ENCODE measurements at places on chromosomes 7 and 10.

DNA sequence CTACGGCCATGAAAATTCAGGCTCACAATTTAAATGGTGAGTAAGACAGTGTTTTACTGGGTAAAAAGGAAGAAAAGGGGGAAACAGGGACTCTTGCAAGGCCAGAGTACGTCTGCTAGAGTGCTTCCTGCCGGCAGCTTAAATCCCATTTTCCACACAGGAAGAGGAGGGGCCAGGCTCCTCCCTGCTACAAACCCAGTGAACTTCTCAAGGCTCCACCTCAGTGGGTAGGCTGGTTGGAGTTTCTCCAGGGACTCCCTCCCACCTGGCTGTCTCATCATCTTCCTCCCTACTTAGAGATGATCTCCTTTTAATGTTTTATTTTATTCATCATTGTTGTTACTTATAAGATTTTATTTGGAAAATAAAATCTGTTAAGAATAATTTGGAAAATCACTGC is 62.6 kb upstream of the SEMA3C start:
- no peak for DNase-seq

- DNase-seq: no peak
Observed at GRCh38 chr7:33024189-33024757, 38.3 kb downstream of the NT5C3A start.

GRCh38 chr7:55512635-55513191 is 59.6 kb downstream of the VOPP1 start:
- no peak for DNase-seq

- DNase-seq: no peak
Observed at GRCh38 chr7:158860394-158860793, 4.0 kb downstream of the DYNC2I1 start.

Measured in activated naive CD4-positive, alpha-beta T cell treated with anti-CD3 and anti-CD28 coated beads, Interleukin-2, amount 50 U/mL, for 16 hours (primary cell).